Testis (tissue), 5 donors: ENCODE measurements at places on chromosomes 11 and 22. TPM values are rescaled to one million over a fixed set of nuclear protein-coding genes. Genes with fewer than 3 reads are reported as not detected.

Gene SLCO2B1
- 33.2 TPM for total RNA-seq

- peak; percentile 37 for DNase-seq
These were observed 4.9 kb downstream of the OR10A3 start for GRCh38 chr11:7936615-7937014.

- DNase-seq, result no peak
These were observed 17.5 kb downstream of the NRXN2 start for GRCh38 chr11:64705501-64705900.

DNA sequence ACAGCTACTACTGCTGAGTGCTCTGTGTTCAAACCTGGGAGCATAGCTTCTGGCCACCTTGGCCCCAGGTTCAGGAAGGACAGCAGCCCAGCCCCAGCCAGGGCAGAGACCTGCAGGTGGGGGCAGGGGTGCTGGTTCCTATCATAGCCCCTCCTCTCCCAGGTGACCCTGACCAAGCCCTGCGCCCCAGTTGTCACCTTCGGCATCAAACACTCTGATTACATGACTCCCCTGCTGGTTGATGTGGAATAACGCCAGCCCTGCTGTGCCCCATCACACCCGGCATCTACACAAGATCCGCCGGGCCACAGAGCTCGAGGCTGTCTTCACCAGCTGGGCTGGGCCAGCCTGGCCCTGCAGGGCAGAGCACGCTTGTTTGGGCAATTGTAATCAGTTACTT, 6.9 kb downstream of the SCGB1C1 start:
- DNase-seq, result peak; percentile 12

DNA sequence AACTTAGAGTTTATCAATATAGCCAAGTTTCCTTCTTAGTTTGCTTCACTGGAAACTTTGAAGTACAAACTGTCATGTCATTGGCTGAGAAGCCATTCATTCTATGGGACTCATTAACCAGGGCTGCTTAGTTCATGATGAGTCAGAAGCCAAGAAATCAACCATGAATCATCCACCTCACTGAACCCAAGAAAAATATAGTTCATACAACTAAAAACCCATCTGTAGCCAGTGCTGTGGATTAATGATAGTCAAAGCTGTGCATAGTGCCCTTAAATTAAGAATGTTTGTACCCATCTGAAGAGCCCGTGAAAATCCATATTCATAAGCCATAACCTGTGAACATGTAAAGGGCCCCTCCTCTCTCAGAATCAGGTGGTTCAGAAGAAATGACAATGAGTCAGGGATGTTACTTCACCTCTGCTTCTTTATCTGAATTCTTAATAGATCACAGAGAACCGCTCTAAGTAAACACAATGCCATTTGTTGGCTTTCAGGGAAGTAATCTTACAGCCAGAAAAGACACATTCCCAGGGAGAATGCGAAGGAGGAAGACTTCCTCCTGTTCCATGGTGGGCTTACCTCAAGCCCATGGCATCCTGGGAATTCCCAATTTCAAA, 25.4 kb downstream of the MMP20 start:
- DNase-seq, result no peak

- no peak for DNase-seq
These were observed 2.6 kb upstream of the RRM1 start for GRCh38 chr11:4092026-4092425.

DNA sequence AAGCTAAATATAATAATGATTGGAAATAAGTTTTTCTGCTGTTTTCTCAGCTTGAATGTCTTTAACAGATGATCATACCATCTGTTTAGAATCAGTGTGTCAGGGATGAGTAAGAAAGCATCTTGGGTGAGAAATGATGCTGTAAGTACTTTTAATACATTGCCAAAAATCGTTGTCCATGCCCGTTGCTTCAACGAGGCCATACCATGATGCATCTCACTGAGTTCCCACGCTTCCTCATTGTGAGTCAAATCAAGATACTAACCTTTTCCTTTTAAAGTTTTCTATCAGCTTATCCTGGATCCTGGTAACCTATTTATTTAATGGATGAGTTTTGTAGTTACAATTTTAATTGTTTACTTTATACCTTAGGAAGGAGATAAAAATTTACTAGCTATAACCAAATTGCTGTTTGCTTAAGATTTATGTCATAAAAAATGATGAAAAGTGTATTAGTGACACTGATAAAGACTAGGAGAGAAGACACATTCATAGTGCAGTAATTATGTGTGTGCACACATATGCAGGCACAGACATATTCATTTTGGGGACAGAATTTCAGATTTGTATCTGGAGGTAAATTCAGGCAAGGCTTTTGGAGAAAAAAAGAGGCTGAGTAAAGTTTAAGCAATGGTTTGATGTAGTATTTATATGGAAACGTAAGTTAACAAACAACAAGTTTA, 154.8 kb downstream of the UVRAG start:
- DNase-seq, result no peak

Gene UBASH3B
- total RNA-seq, result 14.6 TPM

Gene CDON
- 27.7 TPM for total RNA-seq

DNA sequence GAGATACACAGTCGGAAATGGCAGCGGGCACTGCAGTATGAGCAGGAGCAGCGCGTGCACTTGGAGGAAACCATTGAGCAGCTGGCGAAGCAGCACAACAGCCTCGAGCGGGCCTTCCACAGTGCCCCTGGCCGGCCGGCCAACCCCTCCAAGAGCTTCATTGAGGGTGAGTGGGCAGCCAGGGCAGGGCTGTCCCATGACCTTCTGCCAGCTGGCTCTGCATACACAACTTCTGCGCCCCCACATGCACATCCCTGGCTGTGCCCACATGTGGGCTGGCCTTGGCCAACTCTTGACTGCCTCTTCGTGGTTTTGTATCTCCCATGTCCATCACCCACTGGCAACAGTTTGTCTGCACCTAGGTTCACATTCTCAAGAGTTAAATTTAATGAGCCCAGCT, 81.1 kb downstream of the MORC2 start:
- DNase-seq, result no peak

- no peak for DNase-seq
These were observed 22.7 kb downstream of the TCIRG1 start for GRCh38 chr11:68061508-68061907.

DNA sequence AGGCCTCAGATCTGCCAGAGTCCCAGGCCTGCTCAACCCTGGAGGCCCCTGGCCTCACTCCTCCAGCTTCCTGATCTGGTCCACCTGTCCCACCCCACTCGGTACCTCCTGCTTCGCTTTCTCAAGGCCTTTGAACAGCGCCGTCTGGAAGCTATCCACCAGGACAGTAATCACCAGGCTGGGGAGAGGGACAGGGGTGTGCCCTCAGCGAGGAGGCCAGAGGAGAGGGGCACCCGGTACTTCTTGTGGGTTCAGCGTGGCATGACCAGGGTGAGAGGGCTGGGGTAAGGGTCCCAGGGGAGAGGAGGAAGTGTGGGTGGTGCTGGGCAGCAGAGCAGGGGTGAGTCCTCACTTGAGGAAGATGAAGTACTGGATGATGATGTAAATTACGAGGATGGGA, 6.1 kb downstream of the CATSPER1 start:
- no peak for DNase-seq

Gene DRD4
- total RNA-seq, result 3.3 TPM

- no peak for DNase-seq
These were observed 36.4 kb upstream of the PPP6R3 start for GRCh38 chr11:68424101-68424632.

GRCh38 chr22:20273758-20274181, 5.7 kb upstream of the RTN4R start:
- no peak for DNase-seq

GRCh38 chr11:69640995-69641581, at the start of gene CCND1:
Gene CCND1 (plus strand): TSS chr11:69641156. CDS start chr11:69641314, 158 bp downstream.
- peak; percentile 66 for DNase-seq

GRCh38 chr11:45211732-45212131, 65.3 kb downstream of the PRDM11 start:
- no peak for DNase-seq

DNA sequence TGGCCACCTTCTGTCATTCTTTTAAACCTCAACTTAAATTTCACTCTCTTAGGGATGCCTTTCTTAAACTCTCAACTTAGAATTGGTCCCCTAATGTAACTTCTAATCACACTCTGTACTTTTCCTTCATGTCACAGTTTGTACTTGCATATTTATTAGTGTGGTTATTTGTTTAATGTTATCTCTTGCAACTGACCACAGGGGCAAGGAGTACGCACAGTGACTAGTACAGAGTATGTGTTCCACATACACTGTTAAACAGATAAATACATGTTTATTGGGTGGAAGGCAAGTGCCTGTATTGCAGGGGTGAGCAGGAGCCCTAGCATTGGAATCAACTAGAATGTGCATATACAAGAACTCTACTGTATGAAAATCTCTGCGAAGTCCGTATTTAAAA, 554.0 kb downstream of the INSC start:
- DNase-seq, result no peak

GRCh38 chr11:76598426-76598839, 72.1 kb downstream of the LRRC32 start:
- DNase-seq, result peak; percentile 76

DNA sequence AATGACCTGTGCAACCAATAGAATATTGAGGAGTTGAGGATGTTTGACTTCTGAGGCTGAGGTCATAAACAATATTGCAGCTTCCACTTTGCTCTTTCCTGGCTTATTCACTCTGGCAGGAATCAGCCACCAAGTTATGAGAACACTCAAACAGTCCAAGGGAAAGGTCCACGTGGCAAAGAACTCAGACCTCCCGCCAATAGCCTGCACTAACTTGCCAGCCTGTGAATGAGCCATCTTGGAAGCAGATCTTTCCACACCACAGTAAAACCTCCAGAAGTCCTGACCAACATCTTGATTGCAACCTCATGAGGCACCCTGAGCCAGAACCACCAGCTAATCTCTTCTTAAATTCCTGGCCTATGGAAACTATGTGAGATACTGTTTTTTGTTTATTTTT, 22.7 kb upstream of the PICALM start:
- DNase-seq, result no peak

- DNase-seq, result no peak
These were observed 29.2 kb upstream of the POGLUT3 start for GRCh38 chr11:108527382-108527781.

DNA sequence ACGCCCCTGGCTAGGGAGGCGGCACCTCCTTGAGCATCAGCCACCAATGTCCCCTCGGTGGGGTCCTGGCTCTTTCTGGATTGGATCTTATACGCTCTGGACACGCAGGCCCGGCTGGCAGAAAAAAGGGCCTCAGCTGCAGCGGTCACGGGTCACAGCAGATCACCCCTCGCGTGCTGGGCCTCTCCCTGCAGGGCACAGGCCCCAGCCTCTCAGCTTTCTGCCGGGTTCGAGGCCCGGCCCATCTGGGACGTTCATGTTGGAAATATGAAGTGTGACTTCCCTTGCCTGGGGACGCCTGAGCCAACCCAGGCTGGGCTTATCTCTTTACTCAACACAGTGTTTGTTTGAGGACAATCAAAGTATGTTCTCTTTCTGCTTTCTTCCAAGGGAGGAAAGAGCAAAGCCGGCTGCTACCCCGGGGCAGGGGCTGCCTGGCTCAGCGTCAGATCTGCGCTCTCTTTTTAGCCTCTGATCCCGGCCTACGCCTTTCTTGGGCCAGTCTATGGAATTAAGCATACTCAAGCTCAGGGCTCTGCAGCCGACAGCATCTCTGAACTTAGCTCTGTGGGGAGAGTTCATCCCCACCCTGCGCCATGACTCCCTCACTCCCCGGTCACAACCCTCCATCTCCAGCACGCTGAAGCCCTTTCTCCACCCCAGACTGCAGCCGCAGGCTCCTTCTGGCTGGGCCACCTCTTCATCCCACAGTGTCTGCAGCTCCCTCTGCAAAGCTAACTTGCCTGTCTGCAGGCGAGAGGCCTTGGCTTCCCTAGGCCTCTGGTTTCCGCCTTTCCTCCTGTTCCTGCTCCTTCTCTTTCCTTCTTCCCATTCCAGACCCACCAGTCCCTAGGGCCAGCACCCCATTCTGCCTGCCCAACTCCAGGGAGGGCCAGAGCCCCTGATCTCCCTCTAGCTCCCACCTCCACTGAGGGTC, 38.8 kb downstream of the ADAMTS15 start:
- no peak for DNase-seq

Gene MAJIN
- 34.8 TPM for total RNA-seq

DNA sequence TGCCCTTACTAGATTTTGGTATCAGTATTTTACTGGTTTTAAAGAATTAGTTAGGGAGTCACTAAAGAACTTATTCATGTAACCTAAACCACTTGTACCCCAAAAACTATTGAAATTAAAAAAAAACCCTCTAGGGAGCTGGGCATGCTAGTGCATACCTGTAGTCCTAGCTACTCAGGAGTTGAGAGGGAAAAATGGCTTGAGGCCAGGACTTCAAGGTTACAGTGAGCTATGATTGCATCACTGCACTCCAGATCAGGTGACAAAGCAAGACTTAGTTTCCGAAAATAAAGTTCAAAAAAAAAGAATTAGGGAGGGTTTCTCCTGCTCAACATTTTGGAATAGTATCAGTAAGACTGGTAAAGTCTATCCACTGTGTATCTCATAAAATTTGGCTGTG, 364.4 kb upstream of the LUZP2 start:
- DNase-seq, result no peak

DNA sequence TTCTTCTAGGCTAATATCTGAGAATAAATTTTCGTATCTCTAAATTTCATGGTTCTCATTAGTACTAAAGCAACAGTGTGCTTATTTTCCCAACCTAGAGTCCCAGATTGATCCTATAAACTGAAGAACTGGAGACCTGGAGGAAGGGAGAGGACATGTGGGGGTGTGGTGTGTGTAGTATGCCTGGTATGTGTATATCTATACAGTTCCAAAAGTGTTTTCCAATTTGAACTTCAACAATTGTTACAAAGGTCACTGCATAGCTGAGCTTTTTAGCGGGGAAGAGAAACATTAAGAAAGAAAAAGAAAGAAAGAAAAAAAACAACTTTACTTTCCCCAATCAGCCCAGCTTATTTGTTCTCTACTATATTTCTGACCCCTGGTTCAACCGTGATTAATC, 152.1 kb downstream of the SOX6 start:
- DNase-seq, result no peak

Gene TREH
- 0.62 TPM for total RNA-seq

Gene OR51E2
- total RNA-seq, result 0.47 TPM

Gene PRG3
- not detected for total RNA-seq

GRCh38 chr22:46792061-46792796, 29.8 kb downstream of the TBC1D22A start:
- DNase-seq, result no peak

GRCh38 chr22:35446365-35446764, 46.4 kb downstream of the MCM5 start:
- no peak for DNase-seq

- no peak for DNase-seq
These were observed 1.3 kb downstream of the PARVG start for GRCh38 chr22:44181912-44182587.

Gene MRGPRX3
- not detected for total RNA-seq

GRCh38 chr11:47329987-47330931, 22.2 kb downstream of the MYBPC3 start:
- DNase-seq, result no peak

Gene OR2AG1
- total RNA-seq, result not detected

GRCh38 chr22:36227806-36228205, 11.5 kb downstream of the APOL2 start:
- no peak for DNase-seq

Gene CAVIN3
- 103 TPM for total RNA-seq

- no peak for DNase-seq
These were observed 20.9 kb downstream of the NCF4 start for GRCh38 chr22:36881504-36882245.
